Esophagus muscularis mucosa (tissue), 4 donors: ENCODE measurements at places on chromosomes 6 and 20. TPM values are rescaled to one million over a fixed set of nuclear protein-coding genes. Genes with fewer than 3 reads are reported as not detected.

DNA sequence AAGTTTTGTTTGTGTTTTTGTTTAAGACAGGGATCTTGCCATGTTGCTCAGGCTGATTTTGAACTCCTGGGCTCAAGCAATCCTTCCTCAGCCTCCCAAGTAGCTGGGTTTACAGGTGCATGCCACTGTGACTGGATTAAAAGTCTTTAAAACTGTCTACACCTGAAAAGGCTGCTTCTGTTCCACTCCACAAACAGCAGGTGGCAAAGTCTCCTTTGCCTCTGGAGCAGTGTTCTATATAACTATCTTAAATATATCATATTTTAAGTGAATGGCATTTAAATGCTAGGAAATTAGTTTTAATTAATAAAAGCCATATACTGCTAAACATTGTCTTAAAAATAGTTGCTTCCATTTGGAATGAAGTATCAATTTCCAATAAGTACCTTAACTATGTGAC, 89.2 kb upstream of the BCLAF1 start:
- H3K27ac ChIP-seq, result no peak overlapping the region
- no peaks in the 10 kb centered on the region for H3K4me1 ChIP-seq
- H3K4me3 ChIP-seq, result no peak overlapping the region
- no peak for DNase-seq
- no peaks in the 10 kb centered on the region for H3K27me3 ChIP-seq

- H3K27me3 ChIP-seq, result no peaks in the 10 kb centered on the region
- no peak overlapping the region for H3K4me3 ChIP-seq
- H3K36me3 ChIP-seq, result no peaks in the 10 kb centered on the region
- H3K4me1 ChIP-seq, result no peaks in the 10 kb centered on the region
Measured at GRCh38 chr6:89386917-89387491, 25.1 kb downstream of the RRAGD start.

DNA sequence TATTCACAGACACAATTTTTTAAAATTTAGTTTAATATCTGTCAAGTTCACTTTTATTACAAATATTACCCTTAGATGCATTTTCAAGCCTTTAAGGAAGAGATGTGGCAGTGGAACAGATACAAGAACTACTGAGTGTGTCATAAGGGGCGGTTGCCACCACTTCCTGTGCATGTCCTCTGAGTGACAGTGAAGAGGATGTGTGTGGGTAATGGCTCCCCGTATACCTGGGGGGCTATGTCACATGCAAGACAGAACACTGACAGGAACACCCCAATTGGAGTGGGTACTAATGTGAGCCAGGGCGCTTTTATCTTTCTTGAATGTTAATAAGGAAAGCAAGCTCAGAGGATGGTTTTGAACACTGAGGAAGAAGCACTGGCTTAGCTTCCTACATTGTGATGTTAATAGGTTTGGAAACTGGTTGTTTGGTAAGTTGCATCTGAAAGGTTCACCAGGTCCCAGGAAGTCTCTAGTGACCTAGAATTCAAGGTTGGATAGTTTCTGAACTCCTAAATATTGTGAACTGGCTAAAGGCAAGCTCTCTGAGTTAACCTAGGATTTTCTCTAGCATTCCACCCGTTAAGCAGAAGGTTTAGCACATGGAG, 83.4 kb upstream of the ASF1A start:
- no peak overlapping the region for H3K4me3 ChIP-seq
- no peaks in the 10 kb centered on the region for H3K4me1 ChIP-seq
- H3K27ac ChIP-seq, result no peak overlapping the region
- no peaks in the 10 kb centered on the region for H3K27me3 ChIP-seq
- H3K36me3 ChIP-seq, result peaks cover 21% of the 10 kb centered on the region

DNA sequence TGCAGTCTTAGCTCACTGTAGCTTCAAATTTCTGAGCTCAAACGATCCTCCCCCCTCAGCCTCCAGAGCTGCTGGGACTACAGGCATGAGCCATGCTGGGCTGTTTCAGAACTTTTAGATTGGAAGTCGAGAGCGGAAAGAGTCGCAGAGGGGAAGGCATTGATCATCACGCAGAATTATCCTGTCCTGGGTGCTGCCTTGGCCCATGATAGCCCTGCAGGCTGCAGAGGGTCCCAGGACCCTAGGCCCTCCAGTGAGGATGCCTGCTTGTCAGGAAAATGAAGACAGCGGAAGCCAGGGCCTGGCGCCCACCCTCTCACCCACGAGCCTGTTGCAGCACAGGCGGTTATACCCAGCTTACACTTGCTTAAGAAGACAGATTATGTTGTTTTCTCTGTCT, 9.1 kb downstream of the TMEM181 start:
- no peak overlapping the region for H3K4me3 ChIP-seq
- peaks cover 11% of the 10 kb centered on the region for H3K36me3 ChIP-seq
- peaks cover 7% of the 10 kb centered on the region for H3K4me1 ChIP-seq
- no peak overlapping the region for H3K27ac ChIP-seq
- no peak for DNase-seq
- no peaks in the 10 kb centered on the region for H3K27me3 ChIP-seq

DNA sequence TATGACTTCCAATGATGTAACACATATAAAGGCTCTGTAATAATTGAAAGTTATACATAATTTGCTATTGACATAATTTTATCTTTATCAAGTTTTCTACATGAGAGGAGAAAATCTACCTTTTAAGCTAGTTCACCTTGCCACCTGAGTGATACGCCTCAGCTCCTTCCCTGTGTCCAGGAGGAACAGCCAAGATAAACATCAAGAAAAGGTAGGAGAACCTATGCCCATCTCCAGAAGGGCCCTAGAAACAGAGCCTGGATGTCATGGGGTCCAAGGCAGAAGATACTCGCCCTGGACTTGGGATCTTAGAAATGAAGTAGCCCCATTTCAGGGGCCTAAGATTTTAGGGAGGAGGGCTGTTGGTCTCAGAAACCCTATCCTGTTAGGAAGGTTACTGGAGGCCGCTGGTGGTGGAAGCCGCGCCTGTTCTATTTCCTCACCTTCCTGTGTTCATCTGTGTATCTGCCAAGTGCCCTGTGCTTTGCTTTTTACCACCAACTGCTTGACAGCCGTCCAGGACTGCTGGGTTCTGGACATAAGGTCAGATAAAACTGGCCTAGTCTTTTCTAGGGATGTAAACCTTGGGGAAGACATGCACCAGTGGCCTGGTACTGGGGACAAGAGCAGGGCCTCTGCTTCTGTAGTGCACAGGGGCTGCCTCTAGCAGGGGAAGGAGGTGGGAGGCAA, 178.5 kb downstream of the ARID1B start:
- H3K36me3 ChIP-seq, result no peaks in the 10 kb centered on the region
- DNase-seq, result no peak
- H3K4me3 ChIP-seq, result no peak overlapping the region
- no peaks in the 10 kb centered on the region for H3K27me3 ChIP-seq
- H3K27ac ChIP-seq, result no peak overlapping the region
- H3K4me1 ChIP-seq, result peaks cover 64% of the 10 kb centered on the region

TULP1 gene
- 1.2 TPM for total RNA-seq

GRCh38 chr6:6635869-6636268, 47.3 kb downstream of the LY86 start:
- no peaks in the 10 kb centered on the region for H3K4me1 ChIP-seq
- no peaks in the 10 kb centered on the region for H3K27me3 ChIP-seq
- no peak for DNase-seq
- H3K36me3 ChIP-seq, result no peaks in the 10 kb centered on the region
- no peak overlapping the region for H3K27ac ChIP-seq

PGC gene
- total RNA-seq, result not detected

- no peaks in the 10 kb centered on the region for H3K36me3 ChIP-seq
- H3K27ac ChIP-seq, result no peak overlapping the region
- H3K27me3 ChIP-seq, result no peaks in the 10 kb centered on the region
- no peak overlapping the region for H3K4me3 ChIP-seq
Measured at GRCh38 chr6:43853066-43853650, 83.1 kb downstream of the VEGFA start.

SLC22A23 gene
- 8.6 TPM for total RNA-seq
